ENCODE measurements at places on chromosomes 6 and 20.

- DNase-seq = no peak
Measured at GRCh38 chr6:124780623-124781022, 181.6 kb upstream of the RNF217 start.

- DNase-seq = no peak
Measured at GRCh38 chr20:48350313-48350988, 477.3 kb downstream of the PREX1 start.

- DNase-seq = no peak
Measured at GRCh38 chr20:6886065-6886729, 118.7 kb downstream of the BMP2 start.

DNA sequence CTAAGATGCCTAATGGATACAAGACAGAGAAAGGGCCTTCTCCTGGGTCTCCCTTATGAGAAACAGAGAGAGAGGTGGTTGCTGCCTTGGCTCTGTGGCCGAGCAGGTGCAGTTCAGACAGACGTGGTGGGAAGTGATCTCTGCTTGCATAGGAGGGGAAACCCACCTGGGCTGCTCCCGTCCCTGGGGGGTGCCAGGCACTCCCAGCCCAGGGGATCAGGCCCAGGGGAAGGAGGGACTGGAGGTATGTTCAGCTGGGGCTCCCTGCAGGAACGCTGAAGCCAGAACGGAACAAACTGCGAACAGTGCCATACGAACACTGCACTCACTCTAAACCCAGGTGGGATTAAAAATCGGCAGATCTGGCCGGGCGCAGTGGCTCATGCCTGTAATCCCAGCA, 35.7 kb upstream of the OVOL2 start:
- DNase-seq = no peak

GRCh38 chr6:3527651-3527977, 70.8 kb upstream of the SLC22A23 start:
- no peak for DNase-seq
